ENCODE measurements at places on chromosomes 7 and 10.

GRCh38 chr7:45482451-45482850, 91.7 kb upstream of the ADCY1 start:
- no peak for DNase-seq

- DNase-seq, result no peak
These were observed 1124.7 kb downstream of the DNAJB9 start for GRCh38 chr7:109694149-109695071.

DNA sequence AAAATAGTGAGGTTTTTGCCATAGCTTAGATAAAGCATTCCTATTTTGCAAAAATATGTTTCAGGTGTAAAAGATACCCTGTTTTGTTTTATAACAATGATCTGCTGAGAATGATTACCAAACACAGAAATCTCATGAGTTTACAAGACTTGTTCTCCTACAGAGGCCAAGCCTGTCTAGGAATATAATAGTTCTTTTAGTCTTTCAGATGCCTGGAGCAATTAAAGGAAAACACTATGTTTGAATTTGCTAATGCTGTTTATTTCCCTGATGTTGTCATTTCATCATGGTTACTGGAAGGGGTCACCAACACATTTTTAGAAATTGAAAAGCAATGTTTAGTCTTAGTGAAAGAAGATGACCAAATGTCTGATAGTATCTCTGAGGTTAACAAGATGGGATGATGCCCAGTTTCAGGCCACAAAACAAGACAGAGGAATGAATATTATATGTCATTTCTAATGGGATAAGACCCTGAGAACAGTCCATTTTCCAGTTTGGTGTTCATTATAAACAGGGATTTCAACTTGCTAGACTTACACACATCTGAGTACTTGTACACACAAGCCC, 559.9 kb downstream of the INHBA start:
- no peak for DNase-seq

DNA sequence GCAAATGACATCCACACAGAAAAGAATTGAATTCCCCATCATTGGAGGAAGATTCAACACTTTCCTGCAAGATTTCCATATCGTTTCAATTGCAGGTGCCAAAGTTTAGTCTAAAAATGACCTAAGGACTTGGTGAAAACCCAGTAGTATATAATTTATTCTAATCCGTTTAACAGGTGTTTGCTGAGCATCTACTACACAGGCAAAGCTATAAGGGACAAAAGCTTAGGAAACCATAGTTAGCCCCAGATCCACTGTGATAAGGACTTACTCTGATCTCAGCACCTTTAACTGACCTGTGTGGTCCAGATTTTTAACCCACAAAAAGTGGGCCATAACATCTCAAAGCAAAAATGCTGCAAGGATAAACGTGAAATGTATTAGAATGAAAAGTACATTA, 19.1 kb downstream of the UBE2H start:
- DNase-seq, result no peak

GRCh38 chr7:116511552-116512519, 12.3 kb downstream of the CAV2 start:
- no peak for DNase-seq

- no peak for DNase-seq
These were observed 31.4 kb upstream of the FRMD4A start for GRCh38 chr10:14362104-14362503.

- DNase-seq, result no peak
These were observed 29.7 kb downstream of the CCDC6 start for GRCh38 chr10:59876695-59877094.

- DNase-seq, result no peak
These were observed 97.6 kb downstream of the DYNC2I1 start for GRCh38 chr7:158953912-158954311.

DNA sequence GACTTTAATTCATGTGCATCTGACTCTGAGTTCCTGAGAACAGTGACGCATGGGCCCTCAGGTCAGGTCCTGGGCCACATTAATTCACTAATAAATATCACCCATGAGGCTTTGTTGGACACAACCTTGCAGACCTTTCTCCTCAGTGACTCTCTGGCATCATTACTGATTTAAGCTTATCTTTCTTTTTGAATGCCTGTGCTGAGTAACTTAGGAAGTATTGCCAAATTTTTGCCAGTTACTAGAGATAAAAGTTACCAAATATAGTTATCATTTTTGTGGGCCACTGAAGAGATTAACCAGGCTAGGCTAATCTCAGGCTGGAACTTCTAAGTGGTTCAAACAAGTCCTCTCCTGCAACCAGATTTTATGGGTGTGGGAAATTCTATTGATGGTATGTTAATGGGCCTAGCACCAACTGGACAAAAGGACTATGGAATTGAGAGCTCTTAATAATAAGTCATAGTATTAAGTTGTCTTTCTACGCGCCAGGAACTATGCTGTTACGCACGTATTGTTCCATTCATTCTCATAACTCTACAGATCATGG, 28.8 kb upstream of the PRTFDC1 start:
- DNase-seq, result no peak

GRCh38 chr7:45181286-45181960, 23.8 kb downstream of the RAMP3 start:
- DNase-seq, result no peak

- DNase-seq, result no peak
These were observed 46.2 kb upstream of the ZEB1 start for GRCh38 chr10:31272841-31273240.

- no peak for DNase-seq
These were observed 268.1 kb downstream of the HPSE2 start for GRCh38 chr10:98967601-98968000.

GRCh38 chr7:3518546-3518945, 217.5 kb downstream of the SDK1 start:
- no peak for DNase-seq

GRCh38 chr10:69994262-69994661, 58.4 kb upstream of the MACROH2A2 start:
- no peak for DNase-seq

- DNase-seq, result no peak
These were observed 93.4 kb upstream of the OIT3 start for GRCh38 chr10:72800000-72800740.

Measured in hematopoietic multipotent progenitor cell treated with erythropoietin and hydrocortisone succinate and interleukin-3 and kit ligand, for 17 days (in vitro differentiated cells).